HS-27A (cell line): ENCODE measurements at places on chromosomes 6 and 20.

- no peak for DNase-seq
Measured at GRCh38 chr20:37360391-37361115, 14.6 kb downstream of the SRC start.

DNA sequence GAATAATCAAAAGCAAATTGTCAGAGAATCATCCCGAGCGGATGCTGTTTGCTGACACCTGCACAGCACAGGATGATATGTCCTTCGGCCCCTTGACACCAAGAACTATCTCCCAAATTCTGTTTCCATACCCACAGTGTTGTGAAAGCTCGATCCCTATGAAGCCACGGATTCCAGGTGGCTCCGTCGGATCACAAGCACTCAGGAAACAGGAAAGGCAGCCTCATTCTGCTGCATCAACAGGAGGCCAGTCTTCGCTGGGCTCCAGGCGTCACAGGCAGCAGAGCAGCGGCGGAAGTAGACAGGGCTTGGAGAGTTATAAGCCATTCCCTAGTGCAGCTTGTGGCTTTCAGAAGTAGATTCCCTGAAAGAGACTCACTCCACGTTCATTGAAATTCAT, 342.3 kb downstream of the C6orf118 start:
- no peak for DNase-seq

GRCh38 chr6:93165850-93166430, 253.4 kb downstream of the EPHA7 start:
- no peak for DNase-seq

- no peak for DNase-seq
Measured at GRCh38 chr20:17711267-17711627, 11.5 kb downstream of the BANF2 start.

DNA sequence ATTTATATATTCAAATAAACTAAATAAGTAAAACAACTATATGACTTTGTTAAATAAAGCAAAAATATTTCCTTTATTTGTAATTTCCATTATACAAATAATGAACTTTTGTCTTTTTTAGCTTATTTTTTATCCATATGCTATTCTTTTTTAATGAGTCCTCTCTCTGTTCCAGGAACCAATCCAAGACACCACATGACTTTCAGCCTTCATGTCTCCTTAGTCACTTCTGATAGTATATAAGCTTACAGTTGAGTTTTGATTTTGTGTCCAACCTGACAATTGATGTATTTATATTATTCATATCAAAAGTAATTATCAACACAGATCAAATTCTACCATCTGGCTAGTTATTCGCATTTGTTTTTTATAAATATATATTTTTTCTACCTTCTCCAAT, 582.3 kb upstream of the GJE1 start:
- DNase-seq = no peak

- DNase-seq = no peak
Measured at GRCh38 chr6:57072108-57072507, 17.9 kb upstream of the ZNF451 start.

DNA sequence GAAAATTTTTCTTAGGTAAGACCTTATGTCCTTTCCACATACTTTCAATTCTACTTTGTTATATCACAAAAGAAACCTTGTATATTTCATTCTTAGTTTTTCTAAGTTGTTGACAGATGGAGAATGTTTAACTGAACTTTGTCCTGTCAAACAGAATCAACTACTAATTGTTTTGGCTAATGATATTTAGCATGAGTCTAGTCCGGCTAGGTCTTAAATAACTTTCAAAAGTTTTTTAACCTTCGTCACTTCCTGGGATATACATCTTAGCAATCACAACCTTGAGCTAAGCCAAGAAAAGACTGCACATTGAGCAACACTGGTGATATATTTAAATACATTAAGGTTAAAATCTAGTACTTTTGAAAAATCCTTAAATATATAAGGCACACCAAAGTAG, 62.9 kb upstream of the RUNX2 start:
- no peak for DNase-seq

DNA sequence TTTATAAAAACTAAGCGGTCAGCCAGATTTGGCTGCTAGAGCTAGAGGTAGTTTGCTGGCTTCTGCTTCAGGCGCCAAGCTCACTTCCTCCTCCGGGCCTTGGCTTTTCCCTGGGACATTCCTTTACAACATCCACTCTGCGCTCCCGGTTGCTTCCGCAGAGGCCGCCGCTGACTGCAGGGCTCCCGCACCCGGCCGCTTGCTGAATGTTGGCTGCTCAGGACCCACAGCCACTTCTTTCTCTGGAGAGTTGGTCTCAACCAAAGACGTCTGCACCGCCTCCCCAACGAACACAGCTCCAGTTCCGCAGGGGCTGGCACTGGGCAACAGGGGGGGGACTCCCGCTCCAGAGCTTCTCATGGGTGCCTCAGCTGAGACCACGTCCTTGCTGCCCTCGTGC, 282.8 kb downstream of the TFAP2C start:
- no peak for DNase-seq
